ENCODE measurements at places on chromosomes 3 and 15.

GRCh38 chr15:59862191-59863155, 141.6 kb upstream of the FOXB1 start:
- no peak for DNase-seq

GRCh38 chr15:100247228-100248225, 94.2 kb downstream of the ADAMTS17 start:
- DNase-seq, result no peak

GRCh38 chr15:63526401-63526800, 22.0 kb downstream of the USP3 start:
- no peak for DNase-seq

DNA sequence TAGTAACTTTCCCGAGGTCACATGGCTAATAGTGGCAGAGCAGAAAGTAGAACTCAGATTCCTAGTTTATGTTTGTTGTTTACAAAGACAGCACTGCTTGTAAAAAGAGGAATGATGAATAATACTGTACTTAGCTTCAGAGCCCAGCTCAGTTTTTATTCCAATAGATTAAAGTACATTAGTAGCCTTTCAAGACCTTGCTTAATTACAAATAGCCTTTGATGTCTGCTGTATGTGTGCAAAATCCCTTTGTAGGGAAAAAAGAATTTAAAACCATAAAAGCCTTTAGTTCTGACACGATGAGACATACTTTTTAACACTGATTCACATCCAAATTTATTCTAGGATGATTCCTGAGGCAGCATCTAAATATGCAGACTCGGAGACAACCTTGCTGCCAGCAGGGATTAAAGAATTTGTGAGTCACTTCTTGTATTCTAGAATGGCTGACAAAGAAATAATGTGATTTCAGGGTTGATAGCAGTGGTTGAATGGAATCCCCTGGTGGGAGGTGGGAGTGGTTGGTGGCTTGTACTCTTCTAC, 324.2 kb upstream of the TGFBR2 start:
- DNase-seq, result no peak

GRCh38 chr15:31459400-31459748, 132.7 kb downstream of the KLF13 start:
- DNase-seq, result no peak

DNA sequence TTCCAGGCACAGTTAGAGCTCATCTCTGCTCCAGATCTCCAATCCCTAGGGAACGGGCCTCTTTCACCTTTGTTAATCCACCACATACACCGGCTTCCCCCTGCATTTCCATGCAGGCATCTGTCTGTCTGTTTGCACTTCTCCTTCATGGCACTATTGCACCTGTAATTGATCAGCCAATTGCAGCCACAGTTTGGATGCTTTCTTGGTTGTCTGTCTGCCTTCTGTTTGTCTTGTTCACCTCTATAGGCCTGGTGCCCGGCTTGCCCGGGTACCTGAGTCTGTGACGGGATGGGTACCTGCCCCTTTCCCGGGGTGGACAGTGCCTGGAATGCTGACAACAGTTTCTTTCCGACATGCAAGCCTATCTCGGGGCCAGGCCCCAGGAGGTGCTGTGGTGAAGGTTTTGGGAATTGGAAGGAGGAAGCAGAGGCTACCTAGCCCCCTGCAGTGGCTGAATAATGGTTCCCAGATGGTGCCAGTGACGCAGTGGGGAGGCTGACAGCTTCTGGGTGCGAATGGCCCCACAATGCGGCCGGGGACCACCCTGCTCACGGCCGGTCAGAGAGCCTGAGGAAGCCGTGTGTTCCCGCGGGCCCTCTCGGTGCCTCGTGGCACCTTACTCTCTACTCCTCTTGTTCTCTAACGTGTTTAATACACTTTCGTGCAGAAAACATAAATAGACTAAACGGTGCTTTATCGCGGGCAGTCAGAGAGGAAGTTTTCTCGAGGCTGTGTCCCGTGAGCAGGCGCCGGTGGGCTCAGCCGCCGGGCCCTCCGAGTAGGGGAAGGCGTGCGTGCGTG, 31.3 kb upstream of the RAB6B start:
- DNase-seq, result no peak

- no peak for DNase-seq
Measured at GRCh38 chr3:127491909-127492308, 98.6 kb downstream of the TPRA1 start.

GRCh38 chr3:31164381-31164780, 269.9 kb upstream of the GADL1 start:
- no peak for DNase-seq

- DNase-seq, result no peak
Measured at GRCh38 chr3:64222501-64223111, 2.7 kb downstream of the PRICKLE2 start.

DNA sequence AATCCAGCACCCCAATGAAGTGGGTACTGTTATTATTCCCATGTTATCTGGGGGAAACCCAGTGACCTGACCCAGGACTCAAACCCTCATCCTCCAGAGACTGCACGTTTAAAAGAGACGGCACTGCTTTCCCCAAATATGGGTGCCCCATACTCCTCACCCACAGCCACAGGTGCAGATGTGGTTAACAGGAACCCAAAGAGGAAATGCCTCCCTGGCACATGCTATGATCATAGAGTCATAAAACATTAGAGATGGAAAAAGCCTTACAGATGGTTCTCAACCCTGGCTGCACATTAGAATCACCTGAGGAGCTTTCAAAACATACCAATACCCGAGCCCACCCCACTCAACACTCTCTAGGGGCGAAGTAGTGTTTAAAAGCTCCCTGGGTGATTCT, 111.5 kb downstream of the SEMA5B start:
- DNase-seq, result no peak

All from NCI-H1092 (cell line).